Activated CD8-positive, alpha-beta memory T cell treated with anti-CD3 and anti-CD28 coated beads, Interleukin-2, amount 50 U/mL, for 4 hours (primary cell): ENCODE measurements at places on chromosomes 11 and 22.

DNA sequence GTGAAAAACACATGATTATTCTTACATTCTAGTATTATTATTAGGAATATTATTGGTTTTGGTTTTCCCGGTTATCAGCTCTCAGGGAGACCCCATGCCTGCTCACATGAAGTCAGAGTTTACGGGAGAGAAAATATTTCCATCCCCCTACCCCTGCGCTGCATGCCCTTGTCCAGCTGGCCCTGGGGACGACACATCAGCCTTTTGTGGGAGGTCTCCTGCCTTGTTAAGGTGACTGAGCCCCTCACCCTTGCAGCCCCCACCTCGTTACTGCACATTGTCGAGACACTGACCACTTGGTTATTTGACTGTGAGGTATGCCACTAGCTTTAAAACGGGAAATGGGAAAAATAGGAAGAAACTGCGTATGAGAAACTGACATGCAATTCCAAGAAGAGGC is 63.0 kb downstream of the PARVG start:
- DNase-seq, result no peak

GRCh38 chr11:123302751-123303195 is 107.7 kb upstream of the CLMP start:
- DNase-seq, result no peak

DNA sequence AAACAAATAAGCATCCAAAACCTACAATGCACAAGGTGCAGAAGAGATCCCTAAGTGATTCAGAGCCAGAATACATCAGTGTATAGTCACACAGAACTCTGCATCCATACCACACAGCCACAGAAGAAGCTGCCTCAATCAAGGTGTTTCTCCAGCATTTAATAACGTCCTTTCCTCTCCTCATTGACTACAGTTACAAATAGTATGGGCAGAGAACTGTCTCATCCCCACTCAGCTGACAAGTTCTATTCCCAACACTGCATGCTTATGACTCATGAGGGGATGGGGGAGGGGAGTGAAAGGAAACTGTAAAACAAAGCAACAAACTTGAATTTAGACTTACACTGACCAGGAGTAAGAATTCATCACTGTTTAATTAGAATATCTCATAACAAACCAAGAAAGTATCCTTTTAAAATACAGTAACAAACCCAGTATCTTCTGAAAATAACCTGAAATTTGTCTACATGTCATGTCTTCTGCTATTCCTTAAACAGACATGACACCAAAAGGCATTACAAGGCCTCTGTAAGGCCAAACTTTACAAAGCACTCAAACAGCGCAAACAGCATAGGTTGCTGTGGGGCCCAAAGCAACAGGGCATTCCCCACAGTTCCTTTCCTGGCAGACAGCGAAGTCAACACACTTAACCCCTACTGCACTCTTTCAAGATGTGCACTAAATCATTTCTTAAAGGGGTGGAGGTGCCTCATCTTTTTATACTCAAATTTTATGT is 29.3 kb downstream of the CELF1 start:
- DNase-seq, result peak; percentile 42

DNA sequence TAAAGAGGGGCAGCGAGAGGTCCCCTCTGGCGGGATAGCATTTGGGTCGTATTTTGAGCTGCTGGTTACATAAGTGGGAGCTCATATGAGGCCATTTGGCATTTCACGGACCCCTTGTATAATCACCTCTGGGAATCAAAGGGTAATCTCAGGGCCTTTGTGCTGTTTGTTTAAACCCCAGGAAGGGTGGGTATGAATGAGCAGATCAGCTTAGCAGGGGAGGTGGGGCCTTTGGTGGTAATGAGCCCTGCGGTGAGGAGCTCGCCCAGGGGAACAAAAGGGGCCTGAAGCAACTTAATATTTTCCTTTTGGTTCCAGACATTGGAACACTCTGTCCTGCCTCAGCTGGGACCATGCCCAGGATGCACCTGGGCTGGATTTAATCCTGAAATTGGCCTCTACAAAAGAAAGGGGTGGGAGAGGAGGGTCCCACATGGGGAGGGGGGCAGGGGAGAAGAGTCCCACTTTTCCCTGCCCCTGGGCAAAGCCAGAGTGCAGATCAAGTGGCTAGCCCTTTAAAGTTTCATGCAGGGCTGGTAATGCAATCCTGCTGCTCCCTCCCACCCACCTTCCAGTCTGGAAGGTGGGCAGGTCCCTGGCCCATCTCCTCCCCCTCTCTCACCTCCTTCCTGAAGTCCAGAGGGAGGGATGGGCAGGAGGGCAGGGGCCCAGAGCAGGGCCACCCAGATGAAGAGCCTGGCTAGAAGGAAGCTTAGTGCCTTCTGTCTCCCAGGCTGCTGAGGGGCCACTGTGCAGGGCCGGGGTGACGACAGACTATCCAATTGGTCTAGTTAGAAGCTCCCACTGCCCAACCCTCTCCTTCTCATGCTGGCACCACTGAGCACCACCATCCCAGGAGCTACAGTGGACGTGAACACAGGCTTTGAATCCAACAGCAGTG is 10.5 kb downstream of the TSKU start:
- no peak for DNase-seq

DNA sequence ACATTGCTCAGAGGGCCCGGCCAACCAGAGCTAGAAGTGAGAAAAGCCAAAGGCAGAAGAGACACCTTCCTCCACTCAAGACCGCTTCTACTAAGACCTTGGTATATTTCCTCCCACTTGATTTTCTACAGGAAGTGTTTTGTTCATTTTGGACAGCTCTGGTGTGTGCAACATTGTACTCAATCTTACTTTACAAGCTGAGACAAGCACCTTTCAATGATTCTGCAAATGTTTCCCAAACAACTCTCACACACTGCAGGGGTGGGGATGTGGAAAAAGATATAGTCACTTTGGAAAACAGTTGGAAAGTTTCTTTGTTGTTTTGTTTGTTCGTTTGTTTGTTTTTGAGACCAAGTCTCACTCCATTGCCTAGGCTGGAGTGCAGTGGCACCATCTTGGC is 15.7 kb downstream of the MYO18B start:
- DNase-seq, result no peak

GRCh38 chr11:65485920-65486219 is 13.0 kb upstream of the MALAT1 start:
- no peak for DNase-seq

- no peak for DNase-seq
Measured at GRCh38 chr11:115081972-115082371, 403.6 kb downstream of the NXPE2 start.
